ENCODE measurements at places on chromosomes 4 and X.
A peak's percentile ranks its signal among the peaks of the same experiment; 100 is the strongest.

DNA sequence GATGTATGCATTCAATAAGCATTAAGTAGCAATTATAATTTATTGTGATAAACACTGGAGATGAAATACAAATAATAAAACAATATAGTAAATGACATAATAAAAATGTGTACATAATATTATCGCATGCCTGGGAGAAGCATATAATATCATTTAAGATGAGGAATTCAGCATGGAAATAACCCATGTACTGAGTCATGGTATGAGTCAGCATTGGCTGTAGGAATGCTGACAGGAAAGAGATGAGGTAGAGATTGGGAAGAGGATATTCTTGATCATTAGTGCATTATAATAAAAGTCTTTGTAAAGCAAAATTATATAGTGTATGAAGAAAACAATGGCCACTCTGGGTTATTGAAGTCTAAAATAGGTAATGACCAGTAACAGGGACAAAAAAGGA lies 82.8 kb downstream of the MAGEB10 start:
- DNase-seq, result peak; percentile 18

DNA sequence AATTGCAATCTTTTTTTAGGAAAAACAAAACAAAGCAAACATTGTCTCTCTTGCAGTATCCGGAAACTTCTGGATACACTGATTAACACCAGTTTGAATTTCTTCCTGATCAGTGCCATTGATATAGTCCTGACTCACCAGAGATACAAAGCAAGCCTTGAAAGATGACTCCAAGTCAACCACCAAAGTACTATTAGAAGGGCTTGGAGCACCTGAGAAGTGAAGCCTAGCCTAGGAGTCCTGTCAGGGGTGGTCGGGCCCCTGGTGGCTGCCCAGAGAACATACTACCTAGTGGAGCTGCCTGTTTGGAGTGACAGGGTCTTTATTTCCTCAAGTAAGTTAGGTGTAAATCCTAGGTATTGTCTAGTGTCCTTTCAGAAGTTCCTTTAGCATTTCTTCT lies 593.2 kb downstream of the ZNF674 start:
- DNase-seq, result no peak

- DNase-seq, result no peak
Observed at GRCh38 chr4:42596918-42597317, 60.0 kb downstream of the ATP8A1 start.

GRCh38 chrX:107721318-107721717 lies 54.3 kb downstream of the TSC22D3 start:
- DNase-seq, result no peak

DNA sequence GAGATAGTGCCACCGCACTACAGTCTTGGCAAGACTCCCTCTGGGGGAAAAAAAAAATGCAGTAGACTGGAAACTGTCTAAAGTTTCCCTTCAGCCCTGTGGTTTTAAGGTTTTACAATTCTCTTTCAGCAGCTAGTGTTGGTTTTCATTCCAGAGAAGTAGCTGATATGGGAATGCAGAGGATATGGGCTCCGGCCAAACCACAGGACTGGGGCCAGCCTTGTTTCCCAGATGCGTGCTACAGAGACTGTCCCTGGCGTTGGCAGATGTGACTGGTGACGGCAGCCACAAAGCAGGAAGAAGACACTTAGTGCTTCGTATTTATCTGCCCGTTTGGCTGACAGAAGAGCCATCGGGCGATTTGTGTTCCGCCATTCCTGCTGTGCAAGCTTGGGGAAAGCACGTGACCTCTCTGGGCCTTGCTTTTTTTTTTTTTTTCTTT lies 43.2 kb downstream of the ZBTB49 start:
- no peak for DNase-seq

DNA sequence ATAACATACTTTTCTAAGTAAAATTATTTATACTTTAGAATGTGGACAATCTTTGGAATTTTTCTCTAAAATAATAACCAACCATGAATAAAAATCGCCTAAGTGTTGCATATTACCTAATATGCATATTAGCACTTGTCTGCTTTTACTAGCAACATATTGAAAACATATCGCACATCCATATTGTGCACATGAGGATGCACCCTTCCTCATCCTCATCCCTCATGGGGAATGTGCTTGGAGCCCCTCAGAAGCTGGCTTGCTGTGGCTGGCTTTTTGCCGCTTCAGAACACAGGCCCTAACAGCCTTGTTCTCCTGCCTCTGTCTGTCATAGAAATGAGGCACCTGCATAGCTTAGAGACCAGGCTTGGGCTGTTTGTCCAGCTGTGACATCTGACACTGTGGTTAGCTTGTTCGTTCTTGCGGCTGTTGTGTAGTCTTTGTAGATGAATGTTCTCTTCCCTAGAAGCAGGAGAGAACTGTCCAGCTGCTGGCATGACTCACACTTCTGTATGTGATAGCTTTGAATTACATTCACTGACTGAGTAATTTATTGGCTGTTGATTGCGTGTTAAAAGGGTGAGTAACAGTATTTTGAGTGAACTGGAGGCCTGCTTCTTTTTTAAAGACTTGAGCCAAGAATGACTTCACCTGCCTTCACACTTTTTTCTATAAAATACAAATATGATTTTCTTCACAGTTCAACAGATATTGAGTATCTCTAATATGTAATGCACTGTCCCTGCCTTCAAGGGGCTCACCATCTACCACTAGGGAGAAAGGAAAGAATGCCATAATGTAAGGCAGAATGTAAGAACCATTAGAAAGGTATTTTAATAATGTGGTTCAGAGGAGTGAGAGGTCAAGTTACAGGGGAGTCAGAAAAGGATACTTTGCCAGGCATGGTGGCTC lies 81.9 kb downstream of the HMGB2 start:
- DNase-seq, result peak; percentile 89
